ENCODE measurements at places on chromosomes 2 and 18.

DNA sequence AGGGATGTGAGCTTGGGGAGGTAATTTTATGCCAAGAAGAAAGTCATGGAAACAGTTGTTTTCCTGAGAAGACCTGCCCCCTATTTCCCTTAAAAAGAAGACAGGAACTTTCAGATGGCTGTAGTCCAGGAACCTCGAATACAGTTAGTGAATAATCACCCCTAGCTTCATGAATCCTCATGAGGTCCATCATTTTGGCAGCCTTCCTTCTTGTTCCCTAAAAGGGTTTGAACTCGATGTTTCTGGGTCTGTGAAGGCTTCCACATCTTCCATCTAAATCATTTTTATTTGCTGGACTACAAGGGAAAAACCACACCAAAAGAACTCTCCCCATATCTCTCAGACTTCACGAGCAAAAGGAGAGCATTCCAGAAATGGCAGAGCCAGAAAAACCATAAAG, 290.8 kb downstream of the SLC4A3 start:
- no peak for DNase-seq

GRCh38 chr2:149375801-149376361, 45.5 kb downstream of the LYPD6 start:
- DNase-seq, result peak; percentile 70

DNA sequence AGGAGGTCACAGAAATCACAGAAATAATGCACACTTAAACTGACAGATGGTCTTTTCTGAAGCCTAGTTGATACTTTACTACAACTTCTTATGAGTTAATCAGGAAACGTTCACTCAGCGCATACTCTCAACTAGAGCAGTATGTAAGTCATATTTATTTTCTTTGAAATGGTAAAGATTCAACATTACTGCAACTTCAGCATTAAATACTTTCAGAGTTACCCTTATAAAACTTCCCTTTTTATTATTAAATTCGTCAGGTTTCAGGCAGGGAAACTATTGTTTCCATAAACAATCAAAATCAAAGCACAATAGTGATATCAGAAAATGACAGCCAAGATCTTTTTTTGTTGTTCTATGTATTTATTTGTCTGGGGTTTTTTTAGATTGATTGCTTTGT, 222.6 kb upstream of the RND3 start:
- no peak for DNase-seq

DNA sequence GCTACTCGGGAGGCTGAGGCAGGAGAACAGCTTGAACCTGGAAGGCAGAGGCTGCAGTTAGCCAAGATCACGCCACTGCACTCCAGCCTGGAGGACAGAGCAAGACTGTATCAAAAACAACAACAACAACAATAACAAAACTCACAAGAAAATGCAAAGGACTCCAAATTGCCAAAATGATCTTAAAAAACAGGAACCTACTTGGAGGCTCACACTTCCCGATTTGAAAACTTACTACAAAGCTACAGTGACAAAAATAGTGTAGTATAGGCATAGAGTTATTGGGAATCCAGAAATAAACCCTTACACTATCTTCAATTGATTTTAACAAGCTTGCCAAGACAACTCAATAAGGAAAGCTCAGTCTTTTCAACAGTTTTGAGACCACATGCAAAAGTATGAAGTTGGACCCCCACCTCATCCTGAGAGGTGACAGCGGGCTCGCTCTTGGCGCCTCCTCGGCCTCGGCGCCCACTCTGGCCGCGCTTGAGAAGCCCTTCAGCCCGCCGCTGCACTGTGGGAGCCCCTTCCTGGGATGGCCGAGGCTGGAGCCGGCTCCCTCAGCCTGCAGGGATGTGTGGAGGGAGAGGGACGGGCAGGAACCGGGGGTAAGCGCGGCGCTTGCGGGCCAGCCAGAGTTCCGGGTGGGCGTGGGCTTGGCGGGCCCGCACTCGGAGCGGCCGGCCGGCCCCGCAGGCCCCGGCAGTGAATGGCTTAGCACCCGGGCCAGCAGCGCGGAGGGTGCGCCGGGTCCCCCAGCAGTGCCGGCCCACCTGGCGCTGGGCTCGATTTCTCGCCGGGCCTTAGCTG, 18.3 kb upstream of the ACVR2A start:
- no peak for DNase-seq

DNA sequence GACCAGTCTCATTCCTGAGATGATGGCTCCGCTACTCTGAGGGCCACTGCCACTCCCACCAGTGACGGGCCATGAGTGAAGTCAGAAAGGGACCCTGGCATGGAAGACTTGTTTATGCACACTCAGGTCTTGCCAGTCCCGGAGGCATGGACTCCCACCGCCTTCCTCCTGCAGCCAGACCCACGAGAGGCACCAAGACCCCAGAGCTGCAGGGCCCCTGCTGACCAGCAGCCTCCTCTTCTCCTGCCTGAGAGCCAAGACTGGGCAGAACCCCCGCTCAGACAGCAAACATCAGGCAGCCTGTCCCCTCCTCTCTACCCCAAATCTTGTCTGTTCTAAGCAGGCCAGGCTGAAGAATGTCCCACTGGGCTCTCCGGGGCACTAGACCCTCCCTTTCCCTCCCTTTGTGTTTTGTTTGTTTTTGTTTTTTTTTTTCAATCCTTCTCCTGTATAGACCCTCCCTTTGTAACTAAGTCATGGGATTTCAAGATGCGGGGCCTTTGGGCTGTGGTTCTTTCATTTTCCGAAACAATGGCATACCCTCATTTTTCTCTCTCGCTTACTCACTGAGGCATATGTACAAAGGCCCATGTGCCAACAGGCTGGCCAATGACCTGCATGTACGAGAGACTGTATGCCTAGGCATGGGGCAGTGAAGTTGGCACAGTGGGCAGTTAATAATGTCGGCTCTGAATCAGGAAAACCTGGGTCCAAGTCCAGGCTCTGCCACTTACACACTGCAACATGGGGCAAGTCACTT, 24.3 kb upstream of the MAPRE3 start:
- no peak for DNase-seq

- peak; percentile 86 for DNase-seq
Observed at GRCh38 chr18:76416911-76417310, 78.1 kb downstream of the ZNF516 start.
